ENCODE measurements at places on chromosomes 4 and X.

DNA sequence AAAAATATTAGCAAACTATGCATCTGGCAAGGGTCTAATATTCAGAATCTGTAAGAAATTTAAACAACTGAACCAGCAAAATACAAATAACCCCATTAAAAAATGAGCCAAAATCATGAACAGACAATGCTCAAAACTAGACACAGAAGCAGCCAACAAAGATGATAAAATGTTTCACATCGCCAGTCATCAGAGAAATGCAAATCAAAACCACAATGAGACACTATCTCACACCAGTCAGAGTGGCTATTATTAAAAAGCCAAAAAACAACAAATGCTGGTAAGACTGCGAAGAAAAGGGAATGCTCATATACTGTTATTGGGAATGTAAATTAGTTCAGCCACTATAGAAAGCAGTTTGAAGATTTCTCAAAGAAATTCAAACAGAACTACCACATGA lies 201.3 kb upstream of the CPEB2 start:
- DNase-seq: no peak

GRCh38 chr4:26284536-26284935 lies 36.3 kb upstream of the RBPJ start:
- no peak for DNase-seq

DNA sequence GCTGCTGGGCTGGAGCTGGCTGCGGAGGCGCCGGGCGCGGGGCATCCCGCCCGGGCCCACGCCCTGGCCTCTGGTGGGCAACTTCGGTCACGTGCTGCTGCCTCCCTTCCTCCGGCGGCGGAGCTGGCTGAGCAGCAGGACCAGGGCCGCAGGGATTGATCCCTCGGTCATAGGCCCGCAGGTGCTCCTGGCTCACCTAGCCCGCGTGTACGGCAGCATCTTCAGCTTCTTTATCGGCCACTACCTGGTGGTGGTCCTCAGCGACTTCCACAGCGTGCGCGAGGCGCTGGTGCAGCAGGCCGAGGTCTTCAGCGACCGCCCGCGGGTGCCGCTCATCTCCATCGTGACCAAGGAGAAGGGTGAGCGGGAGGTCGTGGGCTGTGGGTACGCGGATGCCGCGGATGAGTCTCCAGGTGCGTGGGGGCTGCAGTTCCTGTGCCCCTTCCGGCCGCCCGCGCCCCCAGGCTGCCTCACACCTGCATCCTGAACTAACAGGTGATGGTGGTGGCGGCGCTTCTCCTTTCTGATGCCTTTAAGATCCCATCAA lies 499 bp downstream of the CYP2U1 start:
- no peak for DNase-seq

- DNase-seq: no peak
Observed at GRCh38 chr4:147351083-147351787, 129.7 kb upstream of the EDNRA start.

DNA sequence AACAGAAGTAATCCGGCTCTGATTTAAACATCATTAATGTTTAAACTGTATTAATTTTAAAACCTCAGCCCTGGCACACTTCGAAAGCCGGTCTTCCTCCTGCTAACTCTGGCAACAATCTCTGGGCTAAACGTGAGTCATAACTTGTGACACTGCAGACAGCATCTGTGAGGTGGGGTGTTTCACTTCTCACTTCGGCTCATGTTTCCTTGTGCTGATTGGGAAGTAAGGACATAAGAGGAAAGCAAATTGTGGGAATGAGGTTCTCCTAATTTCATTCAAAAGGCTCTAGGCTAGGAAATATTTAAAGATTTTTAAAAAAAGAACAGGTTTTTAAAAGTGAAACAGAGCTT lies 139.9 kb upstream of the USP9X start:
- DNase-seq: no peak

- DNase-seq: no peak
Observed at GRCh38 chr4:166577639-166578038, 656.7 kb downstream of the SPOCK3 start.

DNA sequence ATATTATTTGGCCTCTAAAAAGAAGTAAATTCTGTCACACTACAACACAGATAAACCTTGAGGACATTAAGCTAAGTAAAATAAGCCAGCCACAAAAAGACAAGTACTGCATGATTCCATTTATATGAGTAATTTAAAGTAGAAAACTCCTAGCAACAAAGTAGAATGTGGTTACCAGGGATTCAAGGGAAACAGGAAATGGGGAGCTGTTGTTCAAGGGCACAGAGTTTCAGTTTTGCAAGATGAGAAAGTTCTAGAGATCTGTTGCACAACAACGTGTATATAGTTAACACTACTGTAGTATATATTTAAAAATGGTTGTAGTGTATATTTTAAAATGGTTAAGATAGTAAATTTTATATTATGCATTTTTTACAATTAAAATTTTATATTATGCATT lies 25.4 kb downstream of the SEC31A start:
- no peak for DNase-seq

DNA sequence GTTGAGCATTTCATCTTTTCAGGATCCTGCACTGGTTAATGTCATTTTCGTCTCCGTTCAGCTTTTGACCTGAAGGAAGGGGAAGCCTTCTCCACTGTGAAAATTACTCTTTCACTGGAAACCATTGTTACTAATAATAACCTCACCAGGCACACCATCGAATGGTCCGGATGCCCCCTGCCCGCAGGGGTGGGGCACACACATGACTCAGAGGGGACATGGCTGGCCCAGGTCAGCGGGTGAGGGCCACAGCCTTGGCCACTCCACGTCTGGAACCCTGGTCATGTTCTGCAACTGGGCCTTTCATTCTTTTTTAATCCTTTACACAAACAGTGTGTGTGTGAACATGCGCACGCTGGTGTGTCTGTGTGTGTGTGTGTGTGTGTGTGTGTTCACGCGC lies 191.8 kb downstream of the BCOR start:
- no peak for DNase-seq

GRCh38 chr4:87427518-87427868 lies 5.1 kb downstream of the NUDT9 start:
- DNase-seq: no peak

DNA sequence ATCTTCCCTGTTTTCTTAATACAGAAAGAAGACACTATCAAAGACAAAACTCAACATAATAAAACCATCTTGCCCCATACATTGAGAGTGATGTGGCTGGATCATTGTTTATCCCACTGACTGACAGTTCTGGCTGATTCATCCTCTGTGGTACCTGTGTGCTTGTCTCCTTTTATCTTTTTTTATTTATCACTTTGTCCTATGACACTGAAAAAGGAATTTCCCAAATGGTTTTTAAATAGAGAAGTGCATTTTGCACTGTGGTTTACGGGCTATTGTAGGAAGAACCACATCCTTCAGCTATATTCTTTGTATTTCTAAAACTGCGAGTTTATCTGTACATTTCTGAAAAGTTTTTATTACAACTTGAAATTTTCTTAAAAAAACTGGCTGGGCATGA lies 15.0 kb downstream of the TTC29 start:
- DNase-seq: no peak

DNA sequence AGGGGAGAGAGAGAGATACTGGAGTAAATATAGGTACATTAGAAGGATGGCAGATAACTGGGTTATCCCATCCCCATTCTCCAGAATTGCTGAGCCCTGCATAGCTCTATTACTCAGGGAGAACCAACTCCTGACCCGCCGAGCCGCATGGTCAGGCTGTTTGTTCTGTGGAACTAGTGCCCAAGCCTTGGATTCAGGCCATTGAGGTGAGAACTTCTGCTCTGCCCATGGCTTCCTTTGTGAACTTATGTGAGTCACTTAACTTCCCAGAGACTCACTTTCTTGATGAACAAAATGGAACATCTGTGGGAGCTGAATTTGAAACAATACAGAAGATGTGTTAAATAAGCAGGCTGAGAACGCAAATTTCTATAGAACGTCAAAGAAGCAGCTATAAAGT lies 54.2 kb downstream of the SPATA18 start:
- DNase-seq: no peak

DNA sequence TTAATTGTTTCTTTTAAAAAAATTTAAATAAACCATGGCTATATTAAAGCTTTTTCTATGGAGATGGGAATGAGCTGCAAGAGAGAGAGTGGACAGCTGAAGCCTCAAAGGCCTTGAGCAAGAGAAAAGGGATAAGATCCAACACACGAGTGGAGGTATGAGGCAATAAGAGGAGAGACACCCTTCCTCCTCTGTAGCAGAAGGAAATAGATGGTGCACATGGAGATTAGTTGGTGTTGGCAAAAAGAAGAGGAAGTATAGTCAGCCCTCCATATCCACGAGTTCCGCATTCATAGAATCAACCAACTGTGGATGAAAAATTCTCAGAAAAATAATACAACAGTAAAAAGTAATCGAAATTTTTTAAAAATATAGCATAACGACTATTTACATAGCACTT lies 3.2 kb downstream of the CXorf38 start:
- no peak for DNase-seq

DNA sequence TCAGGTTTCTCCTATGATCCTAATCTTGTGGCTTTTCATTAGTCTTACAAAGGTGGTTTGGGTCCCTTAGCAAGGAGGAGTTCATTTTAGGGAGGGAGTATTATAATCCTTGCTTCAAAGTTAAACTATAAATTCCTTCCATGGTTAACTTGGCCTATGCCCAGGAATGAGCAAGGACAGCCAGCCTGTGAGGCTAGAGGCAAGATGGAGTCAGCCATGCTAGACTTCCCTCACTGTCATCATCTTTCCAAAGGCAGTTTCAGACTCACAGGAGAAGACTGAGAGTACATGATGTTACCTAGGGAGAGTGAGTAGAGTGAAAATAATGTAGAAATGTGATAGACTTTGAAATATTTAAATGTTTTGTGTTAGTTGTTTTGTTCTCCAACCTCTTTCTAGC lies 192.3 kb downstream of the GPAT3 start:
- no peak for DNase-seq

- DNase-seq: no peak
Observed at GRCh38 chrX:25519258-25519657, 503.5 kb upstream of the ARX start.

DNA sequence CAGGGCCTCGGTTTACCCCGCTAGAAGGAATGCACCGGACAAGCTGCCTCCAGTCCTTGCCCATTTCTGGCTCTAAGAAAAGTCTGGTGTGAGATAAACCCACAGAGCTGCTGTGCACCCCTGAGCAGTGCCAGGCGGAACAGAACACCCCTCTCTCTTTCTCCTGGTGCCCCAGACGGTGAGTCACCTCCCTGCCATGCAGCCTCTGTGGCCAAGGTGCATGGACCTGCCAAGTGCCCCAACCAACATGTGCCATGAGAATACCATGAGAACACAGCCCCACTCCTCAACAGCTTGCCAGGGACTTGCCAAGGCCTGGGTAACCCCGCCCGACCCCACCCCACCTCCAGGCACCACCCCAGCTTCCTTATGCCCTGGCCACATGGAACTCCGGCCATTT lies 47.7 kb upstream of the MAN2B2 start:
- no peak for DNase-seq

GRCh38 chr4:8329859-8330761 lies 60.6 kb downstream of the HTRA3 start:
- no peak for DNase-seq

GRCh38 chr4:74671080-74671698 lies 123.1 kb downstream of the BTC start:
- no peak for DNase-seq

DNA sequence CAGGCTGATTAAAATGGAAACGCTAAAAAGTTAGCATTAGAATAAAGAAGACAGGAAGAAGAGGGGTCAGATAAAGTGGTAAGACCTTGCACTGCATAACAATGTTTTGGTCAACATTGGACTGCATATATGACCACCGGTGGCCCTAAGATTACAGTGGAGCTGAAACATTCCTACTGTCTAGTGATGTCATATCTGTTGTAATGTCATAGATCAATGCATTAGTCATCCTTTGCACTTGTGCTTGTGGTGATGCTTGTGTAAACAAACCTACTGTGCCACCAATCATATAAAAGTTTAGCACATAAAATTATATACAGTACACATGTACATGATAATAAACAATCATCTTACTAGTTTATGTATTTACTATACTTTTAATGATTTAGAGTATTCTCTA lies 73.0 kb downstream of the TMEM165 start:
- DNase-seq: no peak

- DNase-seq: no peak
Observed at GRCh38 chr4:26150948-26151347, 169.9 kb upstream of the RBPJ start.

GRCh38 chr4:1235381-1236102 lies 13.4 kb downstream of the CTBP1 start:
- DNase-seq: no peak

GRCh38 chr4:38449506-38450174 lies 214.4 kb upstream of the KLF3 start:
- no peak for DNase-seq

DNA sequence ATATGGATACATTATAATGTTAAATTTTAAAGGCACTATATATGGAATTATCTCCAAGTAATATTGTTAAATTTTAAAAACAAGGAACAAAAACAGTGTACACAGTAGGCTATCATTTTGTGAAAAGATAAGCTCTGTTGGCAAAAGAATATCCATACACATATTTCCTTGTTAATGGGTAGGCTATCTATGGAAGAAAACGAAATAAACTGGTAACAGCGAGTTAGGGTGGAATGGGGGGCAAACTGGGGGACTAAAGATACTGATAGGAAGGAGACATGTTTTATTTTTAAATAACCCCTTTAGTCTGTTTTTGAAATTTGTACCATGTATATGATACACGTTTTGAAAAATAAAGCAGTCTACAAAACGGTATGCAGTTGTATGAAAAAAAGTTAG lies 3.6 kb upstream of the TSPAN5 start:
- no peak for DNase-seq

GRCh38 chr4:76011018-76011670 lies 3.8 kb upstream of the CXCL9 start:
- no peak for DNase-seq

DNA sequence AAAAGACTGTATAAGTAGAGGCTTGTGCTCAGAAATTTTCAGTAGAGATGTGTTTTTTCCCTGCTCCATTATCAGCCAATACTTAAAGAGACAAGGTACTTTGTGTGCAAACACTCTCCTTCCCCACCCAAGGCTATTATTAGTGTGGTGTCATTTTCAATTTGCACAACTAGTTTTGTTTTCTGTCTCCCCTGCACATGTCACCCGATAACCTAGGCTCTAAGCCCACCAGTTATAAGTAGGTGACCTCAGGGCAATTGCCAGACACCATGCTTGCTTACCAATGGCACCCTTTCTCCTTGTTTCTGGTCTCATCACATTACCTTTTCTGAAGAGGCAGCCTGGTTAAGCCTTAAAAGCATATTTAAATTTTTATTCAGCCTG lies 8.0 kb upstream of the GUCY1A1 start:
- no peak for DNase-seq

DNA sequence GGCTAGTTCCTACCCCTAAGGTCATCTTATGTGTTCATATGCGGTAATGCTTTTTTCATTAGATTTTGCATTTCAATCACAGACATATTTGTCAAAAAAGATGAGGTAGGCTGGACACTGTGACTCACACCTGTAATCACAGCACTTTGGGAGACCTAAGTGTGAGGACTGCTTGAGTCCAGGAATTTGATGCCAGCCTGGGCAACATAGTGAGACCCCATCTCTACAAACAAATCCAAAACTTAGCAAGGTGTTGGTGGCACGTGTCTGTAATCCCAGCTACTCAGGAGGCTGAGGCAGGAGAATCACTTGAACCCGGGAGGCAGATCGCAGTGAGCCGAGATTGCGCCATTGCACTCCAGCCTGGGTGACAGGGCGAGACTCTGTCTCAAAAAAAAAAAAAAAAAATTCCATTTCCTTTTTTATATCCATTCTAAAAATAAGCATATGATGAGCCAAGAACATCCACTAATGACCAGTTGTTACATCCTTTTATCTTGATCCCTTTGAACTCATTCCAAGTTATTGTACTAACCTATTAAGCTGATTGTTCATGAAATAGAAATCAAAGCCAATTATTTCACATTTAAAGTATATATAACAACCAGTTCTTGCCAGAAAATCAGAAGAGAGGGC lies 23.4 kb downstream of the PGAM4 start:
- DNase-seq: no peak
